ENCODE measurements at places on chromosomes 2 and 18. TPM values are rescaled to one million over a fixed set of nuclear protein-coding genes. Genes with fewer than 3 reads are reported as not detected.

DNA sequence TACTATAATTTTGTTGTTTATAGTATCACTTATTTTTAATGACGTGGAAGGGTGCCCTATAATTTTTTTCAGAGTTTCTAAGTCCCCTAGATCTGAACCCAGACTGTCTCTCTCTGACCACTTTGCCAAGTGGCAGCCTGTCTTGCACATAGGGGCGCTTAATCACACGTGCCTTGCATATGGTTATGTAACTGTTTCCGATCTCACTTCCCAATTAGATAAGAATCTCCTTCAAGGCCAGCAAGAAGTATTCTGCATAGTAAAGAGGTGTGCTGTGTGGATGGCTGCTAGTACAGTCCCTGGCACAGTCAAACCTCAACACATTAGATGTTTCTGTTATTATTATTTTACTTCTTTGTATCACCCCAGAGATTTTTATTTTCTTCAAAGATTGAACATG is 197.8 kb upstream of the SIX2 start:
- DNase-seq: no peak

The C1GALT1C1L gene
- not detected for total RNA-seq

DNA sequence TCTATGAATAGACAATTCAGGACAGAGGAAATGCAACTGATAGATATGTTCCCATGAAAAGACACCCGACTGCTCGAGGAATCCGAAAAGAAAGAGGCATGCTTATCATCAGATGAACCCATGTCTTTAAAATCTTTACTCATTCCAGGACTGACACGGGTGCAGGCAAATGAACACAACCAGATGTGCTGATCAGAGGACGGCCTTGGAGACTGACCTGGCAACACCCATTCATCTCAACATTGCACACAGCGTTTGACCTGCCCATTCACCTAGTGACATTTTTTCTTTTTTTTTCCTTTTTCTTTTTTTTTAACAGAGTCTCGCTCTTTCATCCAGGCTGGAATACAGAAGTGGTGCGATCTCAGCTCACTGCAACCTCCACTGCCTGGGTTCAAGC is 377.5 kb downstream of the EIPR1 start:
- DNase-seq: no peak

- DNase-seq: no peak
These were observed 84.3 kb downstream of the RAPGEF4 start for GRCh38 chr2:172819943-172820342.

DNA sequence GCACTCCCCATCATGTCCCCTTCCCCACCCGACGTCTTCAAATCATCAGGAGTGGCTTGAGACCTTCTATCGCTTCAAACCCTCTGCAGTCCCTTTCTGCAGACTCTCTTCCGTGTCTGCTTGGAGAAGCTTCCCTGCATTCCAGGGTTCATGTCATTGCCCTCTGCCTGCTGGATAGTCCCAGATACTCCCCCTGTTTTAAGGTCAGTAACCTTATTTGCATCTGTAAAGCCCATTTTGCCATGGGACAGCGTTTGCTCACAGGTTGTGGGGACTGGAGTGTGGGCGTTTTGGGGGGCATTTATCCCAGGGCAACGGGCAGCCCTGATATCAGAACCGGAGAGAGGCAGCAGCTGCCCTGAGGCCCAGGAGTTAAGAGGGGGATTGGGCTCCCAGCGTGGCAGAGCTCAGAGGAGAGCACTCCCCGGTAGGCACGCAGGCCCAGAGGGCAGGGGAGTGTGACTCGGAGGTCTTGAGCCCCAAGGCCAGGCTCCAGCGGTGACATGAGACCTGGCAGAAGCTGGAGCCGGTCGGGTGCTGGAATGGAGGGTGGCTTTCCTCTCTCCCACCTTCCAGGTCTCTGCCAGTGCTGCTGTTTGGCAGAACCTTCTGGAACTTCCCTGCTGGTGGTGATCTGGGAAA is 73.8 kb downstream of the RTP5 start:
- no peak for DNase-seq

GRCh38 chr18:28208712-28209265 is 31.9 kb upstream of the CDH2 start:
- no peak for DNase-seq

The CTLA4 gene
- total RNA-seq: 0.51 TPM
